Breast epithelium (tissue), 4 donors: ENCODE measurements at places on chromosomes 7 and 10. TPM values are rescaled to one million over a fixed set of nuclear protein-coding genes. Genes with fewer than 3 reads are reported as not detected.
A peak's percentile ranks its signal among the peaks of the same experiment; 100 is the strongest.

The PPP1R3C gene
- 9.4 TPM for total RNA-seq

The PDE6C gene
- not detected for total RNA-seq

The SLC26A4 gene
- 0.44 TPM for total RNA-seq

The CDC123 gene
- total RNA-seq = 61.6 TPM

GRCh38 chr7:1643270-1644092, 26.6 kb upstream of the ELFN1 start:
- no peaks in the 10 kb centered on the region for H3K4me1 ChIP-seq
- no peak for DNase-seq
- no peak overlapping the region for H3K4me3 ChIP-seq
- H3K27me3 ChIP-seq = peaks cover 4% of the 10 kb centered on the region

DNA sequence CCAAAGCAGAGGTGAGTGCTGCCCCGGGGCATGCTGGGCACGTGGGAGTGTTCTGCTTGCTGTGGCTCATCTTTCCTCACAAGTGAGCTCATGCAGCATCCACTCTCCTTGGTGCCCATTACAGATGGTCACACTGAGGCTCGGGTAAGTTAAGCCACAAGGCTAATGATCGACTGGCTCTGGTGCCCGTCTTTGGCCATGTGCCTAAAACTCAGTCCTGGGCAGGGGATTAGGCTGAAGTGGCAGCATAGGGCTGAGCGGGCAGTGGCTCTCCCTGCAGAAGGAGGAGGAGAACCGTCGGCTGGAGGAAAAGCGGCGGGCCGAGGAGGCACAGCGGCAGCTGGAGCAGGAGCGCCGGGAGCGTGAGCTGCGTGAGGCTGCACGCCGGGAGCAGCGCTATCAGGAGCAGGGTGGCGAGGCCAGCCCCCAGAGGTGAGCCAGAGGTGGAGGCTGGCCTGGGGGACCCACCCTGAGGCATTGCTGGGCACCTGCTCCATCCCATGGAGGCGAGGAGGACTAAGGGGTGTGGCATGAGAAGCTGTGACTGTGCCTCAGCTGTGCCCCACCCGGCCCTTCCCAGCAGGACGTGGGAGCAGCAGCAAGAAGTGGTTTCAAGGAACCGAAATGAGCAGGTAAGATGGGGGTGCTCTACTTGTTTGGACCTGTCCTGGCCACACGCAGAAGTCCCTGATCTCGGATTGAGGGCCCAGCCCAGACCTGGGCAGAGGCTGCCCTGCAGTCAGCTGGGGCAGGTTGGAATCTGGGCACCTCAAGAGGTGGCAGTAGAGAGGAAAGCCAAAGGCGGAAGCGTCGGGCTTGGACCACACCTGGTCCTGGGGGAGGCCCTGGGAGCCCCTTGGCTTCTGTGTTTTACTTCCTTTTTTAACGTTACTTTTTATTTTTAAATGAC, 7.3 kb downstream of the PGAM2 start:
- H3K27ac ChIP-seq = no peak overlapping the region
- peaks cover 10% of the 10 kb centered on the region for H3K36me3 ChIP-seq
- no peak overlapping the region for H3K4me3 ChIP-seq
- peak; percentile 35 for DNase-seq
- H3K4me1 ChIP-seq = no peaks in the 10 kb centered on the region

GRCh38 chr7:8291397-8292141, 29.6 kb upstream of the ICA1 start:
- no peak overlapping the region for H3K27ac ChIP-seq
- no peak for DNase-seq
- H3K27me3 ChIP-seq = no peaks in the 10 kb centered on the region
- no peaks in the 10 kb centered on the region for H3K4me1 ChIP-seq

GRCh38 chr10:34275626-34276130, 539.4 kb downstream of the PARD3 start:
- H3K4me1 ChIP-seq = no peaks in the 10 kb centered on the region
- no peak overlapping the region for H3K4me3 ChIP-seq
- H3K27ac ChIP-seq = no peak overlapping the region
- no peaks in the 10 kb centered on the region for H3K27me3 ChIP-seq
- no peaks in the 10 kb centered on the region for H3K36me3 ChIP-seq

GRCh38 chr7:144786522-144786921, 49.3 kb downstream of the TPK1 start:
- H3K4me1 ChIP-seq = no peaks in the 10 kb centered on the region
- H3K4me3 ChIP-seq = no peak overlapping the region
- no peak overlapping the region for H3K27ac ChIP-seq
- no peak for DNase-seq

DNA sequence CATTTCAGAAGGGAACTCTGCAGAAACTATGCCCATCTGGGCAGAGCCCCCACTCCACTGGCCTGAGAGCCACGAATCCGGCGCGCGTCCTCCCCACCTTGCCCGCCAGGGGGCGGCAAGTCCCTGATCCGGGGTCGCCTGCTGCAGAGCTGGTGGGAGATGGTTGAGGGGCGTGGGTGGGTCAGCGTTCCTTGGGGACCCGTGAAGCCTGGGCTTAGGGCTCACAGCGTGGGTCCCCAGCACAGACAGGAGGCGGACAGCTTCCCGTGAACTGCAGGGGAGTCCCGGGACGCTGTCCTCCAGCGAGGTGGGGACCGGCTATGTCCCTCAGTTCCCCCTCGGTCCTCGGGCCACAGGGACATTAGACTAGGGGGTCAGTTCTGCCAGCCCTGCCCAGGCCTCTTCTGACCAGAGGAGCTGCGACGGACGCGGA, 585 bp upstream of the POP7 start:
- peak; percentile 58 for DNase-seq
- peak overlapping the region; percentile 87 for H3K4me3 ChIP-seq
- no peaks in the 10 kb centered on the region for H3K27me3 ChIP-seq
- no peaks in the 10 kb centered on the region for H3K36me3 ChIP-seq

- DNase-seq = no peak
- H3K27ac ChIP-seq = no peak overlapping the region
- no peaks in the 10 kb centered on the region for H3K27me3 ChIP-seq
- no peaks in the 10 kb centered on the region for H3K36me3 ChIP-seq
- H3K4me3 ChIP-seq = no peak overlapping the region
These were observed 29.6 kb downstream of the MAD1L1 start for GRCh38 chr7:2202901-2203765.

DNA sequence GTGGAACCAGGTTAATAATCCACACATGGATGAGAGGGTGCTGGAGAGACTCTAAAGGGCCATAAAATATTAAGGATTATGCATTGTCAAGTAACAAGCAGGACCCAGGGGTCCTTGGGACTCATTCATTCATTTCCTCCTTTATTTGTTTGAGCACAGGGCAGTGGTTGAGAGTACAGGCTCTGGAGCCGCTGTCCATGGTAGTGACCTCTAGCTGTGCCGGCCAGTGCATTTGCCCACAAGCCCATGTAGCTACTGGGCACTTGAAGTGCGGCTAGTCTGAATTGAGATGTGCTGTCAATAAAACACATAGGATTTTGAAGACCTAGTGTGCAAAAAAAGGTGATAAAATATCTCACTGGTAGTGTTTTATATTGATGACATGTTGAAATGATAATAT, 137.6 kb downstream of the C10orf105 start:
- no peak for DNase-seq
- no peaks in the 10 kb centered on the region for H3K4me1 ChIP-seq
- no peaks in the 10 kb centered on the region for H3K27me3 ChIP-seq
- H3K27ac ChIP-seq = no peak overlapping the region
- H3K36me3 ChIP-seq = no peaks in the 10 kb centered on the region
- no peak overlapping the region for H3K4me3 ChIP-seq

DNA sequence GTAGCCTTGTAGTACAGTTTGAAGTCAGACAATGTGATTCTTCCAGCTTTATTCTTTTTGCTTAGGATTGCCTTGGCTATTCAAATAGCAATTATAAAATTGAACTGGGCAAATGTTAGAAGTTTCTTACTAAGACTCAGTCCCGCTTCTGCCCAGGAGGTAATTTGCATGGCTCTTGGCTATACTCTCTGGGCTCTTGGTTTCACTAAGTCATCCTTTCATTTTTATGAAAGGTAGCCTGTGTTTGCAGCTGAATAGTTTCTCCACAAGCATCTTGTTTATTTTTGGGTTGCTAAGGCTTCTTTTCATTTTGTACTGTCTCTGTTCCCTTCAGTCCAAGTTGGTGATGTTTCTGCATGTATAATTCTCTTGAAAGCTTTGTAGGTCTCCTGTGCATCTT, 340.6 kb downstream of the SH2D4B start:
- no peak overlapping the region for H3K4me3 ChIP-seq
- H3K27ac ChIP-seq = no peak overlapping the region
- DNase-seq = no peak
- H3K36me3 ChIP-seq = no peaks in the 10 kb centered on the region

DNA sequence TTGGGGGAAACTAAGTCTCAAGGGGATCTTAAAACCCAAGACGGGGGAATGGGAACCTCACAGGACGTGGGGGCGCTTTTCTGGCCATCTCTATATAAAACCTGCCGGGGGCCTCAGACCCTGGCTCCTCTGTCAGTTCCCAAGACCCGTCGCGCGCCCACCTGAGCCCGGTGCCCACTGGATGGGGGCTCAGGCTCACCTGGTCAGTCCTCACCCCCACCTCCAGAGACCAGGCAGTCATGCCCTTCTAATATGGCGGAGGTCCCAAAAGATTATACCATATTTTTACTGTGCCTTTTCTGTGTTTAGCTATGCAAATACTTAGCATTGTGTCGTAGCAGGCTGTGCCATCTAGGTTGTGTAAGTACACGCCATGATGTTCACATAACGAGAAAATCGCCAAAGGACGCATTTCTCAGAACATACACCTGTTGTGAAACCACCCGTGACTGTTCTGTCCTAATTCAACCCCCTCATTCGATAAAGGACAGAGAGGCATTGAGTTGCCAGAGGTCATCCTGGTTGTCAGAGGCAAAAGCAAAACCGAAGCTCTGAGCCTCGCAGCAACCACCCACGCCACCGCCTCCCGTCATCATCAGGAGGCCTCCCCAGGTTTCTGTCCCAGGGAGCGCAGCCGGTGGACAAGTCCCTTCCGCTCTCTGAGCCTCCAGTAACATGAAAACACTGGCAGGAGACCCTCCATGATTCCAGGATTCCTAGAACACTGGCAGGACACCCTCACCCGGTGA, 28.9 kb downstream of the OAT start:
- H3K4me3 ChIP-seq = peak overlapping the region; percentile 73
- H3K4me1 ChIP-seq = no peaks in the 10 kb centered on the region
- no peak for DNase-seq
- no peak overlapping the region for H3K27ac ChIP-seq

DNA sequence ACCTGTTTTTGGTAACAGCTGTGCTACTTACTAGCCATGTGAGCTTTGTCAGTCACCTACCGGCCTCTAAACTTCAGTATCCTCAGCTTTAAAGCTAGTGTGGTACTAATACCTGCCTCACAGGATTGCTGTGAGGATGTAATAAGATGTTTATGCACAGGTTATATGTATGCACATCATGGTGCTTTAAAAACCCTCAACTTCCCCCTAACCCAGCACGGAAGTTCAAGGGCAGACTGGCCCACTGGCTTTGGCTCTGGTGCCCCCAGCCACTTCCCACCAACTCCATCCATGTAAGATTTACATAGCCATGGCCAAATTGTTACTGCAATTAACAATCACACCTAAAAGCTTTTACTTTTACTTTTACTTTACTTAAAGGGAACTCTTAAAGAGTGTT, 676.0 kb upstream of the GALNT17 start:
- DNase-seq = no peak
- H3K36me3 ChIP-seq = no peaks in the 10 kb centered on the region

- no peaks in the 10 kb centered on the region for H3K4me1 ChIP-seq
- no peaks in the 10 kb centered on the region for H3K36me3 ChIP-seq
- H3K27me3 ChIP-seq = no peaks in the 10 kb centered on the region
- no peak overlapping the region for H3K4me3 ChIP-seq
These were observed 57.4 kb downstream of the CHST15 start for GRCh38 chr10:124035928-124036558.

GRCh38 chr7:143393267-143394041, 12.3 kb downstream of the ZYX start:
- H3K4me1 ChIP-seq = peaks cover 17% of the 10 kb centered on the region
- no peak for DNase-seq
- peak overlapping the region; percentile 100 for H3K27ac ChIP-seq
- no peaks in the 10 kb centered on the region for H3K36me3 ChIP-seq
- H3K4me3 ChIP-seq = no peak overlapping the region

- peak overlapping the region; percentile 87 for H3K4me3 ChIP-seq
- peaks cover 21% of the 10 kb centered on the region for H3K27me3 ChIP-seq
- peak overlapping the region; percentile 91 for H3K27ac ChIP-seq
- H3K36me3 ChIP-seq = no peaks in the 10 kb centered on the region
- H3K4me1 ChIP-seq = no peaks in the 10 kb centered on the region
These were observed 2.4 kb downstream of the GATA3 start for GRCh38 chr10:8056871-8057331.

DNA sequence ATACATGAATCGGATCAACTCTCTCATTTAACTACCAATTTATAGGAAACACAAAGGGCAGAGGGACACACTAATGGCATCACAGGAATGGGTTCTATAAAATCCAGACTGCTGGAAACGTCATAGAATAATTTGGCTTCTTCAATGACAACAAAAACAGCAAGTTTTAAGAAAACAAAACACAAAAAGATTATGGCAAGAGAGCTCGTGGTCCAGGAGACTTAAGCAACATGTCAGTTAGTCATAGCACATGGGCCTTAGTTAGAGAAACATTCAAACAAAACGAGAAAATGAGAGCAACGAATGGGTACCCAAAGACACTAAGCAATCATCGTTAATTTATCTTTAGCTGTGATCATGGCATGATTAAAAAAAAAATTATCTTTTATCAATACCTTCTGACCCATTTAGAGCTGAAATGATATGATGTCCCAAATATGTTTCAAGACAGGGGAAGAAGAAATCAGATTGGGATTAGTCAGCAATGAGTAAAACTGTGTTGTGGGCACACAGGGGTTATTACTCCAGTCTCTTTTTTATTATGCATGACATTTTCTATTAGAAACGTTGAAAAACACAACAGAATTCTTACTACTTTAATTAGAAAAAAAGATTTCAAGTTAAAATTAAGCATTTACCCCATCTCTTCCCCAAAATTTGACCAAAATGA, 28.3 kb downstream of the NCAPG2 start:
- no peak overlapping the region for H3K27ac ChIP-seq
- H3K27me3 ChIP-seq = no peaks in the 10 kb centered on the region
- no peaks in the 10 kb centered on the region for H3K36me3 ChIP-seq
- no peak overlapping the region for H3K4me3 ChIP-seq
- DNase-seq = no peak

DNA sequence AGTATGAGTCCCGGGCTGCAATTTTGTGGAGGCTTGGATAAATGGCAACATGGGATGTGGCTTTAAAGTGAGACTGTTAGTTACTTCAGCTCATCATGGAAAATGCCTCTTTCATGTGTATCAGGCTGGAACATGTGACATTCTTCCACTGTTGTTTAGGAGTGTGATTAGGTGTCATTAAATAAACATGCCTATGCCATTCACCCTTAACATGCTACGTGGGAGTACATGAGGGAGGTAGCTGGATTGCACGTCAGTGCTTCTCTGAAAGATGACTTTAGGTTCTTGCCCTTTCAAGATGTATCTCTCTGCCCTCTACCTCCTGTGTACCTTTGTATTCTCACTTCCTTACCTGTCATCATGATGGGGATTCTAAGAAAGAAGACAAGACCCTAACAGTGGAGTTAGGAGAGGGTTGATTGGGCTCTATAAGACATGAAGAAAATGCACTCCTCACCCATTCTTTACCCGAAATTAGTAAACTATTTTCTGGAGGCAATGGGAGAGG, 8.9 kb downstream of the AKR1E2 start:
- H3K27ac ChIP-seq = no peak overlapping the region
- no peak for DNase-seq
- H3K4me3 ChIP-seq = no peak overlapping the region
- H3K4me1 ChIP-seq = no peaks in the 10 kb centered on the region
- H3K36me3 ChIP-seq = no peaks in the 10 kb centered on the region
- H3K27me3 ChIP-seq = no peaks in the 10 kb centered on the region

GRCh38 chr7:120724448-120724847, 133.5 kb downstream of the TSPAN12 start:
- H3K4me3 ChIP-seq = no peak overlapping the region
- H3K27ac ChIP-seq = no peak overlapping the region
- DNase-seq = no peak
- H3K27me3 ChIP-seq = no peaks in the 10 kb centered on the region
- H3K4me1 ChIP-seq = no peaks in the 10 kb centered on the region
